ENCODE measurements at places on chromosomes 7 and 10. TPM values are rescaled to one million over a fixed set of nuclear protein-coding genes. Genes with fewer than 3 reads are reported as not detected.
A peak's percentile ranks its signal among the peaks of the same experiment; 100 is the strongest.

- no peaks in the 10 kb centered on the region for H3K4me1 ChIP-seq
- H3K27me3 ChIP-seq, result no peaks in the 10 kb centered on the region
- H3K4me3 ChIP-seq, result no peak overlapping the region
- H3K36me3 ChIP-seq, result no peaks in the 10 kb centered on the region
- no peak overlapping the region for H3K27ac ChIP-seq
- DNase-seq, result no peak
Measured at GRCh38 chr10:25498645-25499044, 323.8 kb downstream of the GPR158 start.

GRCh38 chr7:29596593-29597178 is 33.1 kb downstream of the PRR15 start:
- H3K36me3 ChIP-seq, result no peaks in the 10 kb centered on the region
- H3K27ac ChIP-seq, result no peak overlapping the region
- no peaks in the 10 kb centered on the region for H3K4me1 ChIP-seq
- H3K27me3 ChIP-seq, result no peaks in the 10 kb centered on the region
- DNase-seq, result peak; percentile 91

DNA sequence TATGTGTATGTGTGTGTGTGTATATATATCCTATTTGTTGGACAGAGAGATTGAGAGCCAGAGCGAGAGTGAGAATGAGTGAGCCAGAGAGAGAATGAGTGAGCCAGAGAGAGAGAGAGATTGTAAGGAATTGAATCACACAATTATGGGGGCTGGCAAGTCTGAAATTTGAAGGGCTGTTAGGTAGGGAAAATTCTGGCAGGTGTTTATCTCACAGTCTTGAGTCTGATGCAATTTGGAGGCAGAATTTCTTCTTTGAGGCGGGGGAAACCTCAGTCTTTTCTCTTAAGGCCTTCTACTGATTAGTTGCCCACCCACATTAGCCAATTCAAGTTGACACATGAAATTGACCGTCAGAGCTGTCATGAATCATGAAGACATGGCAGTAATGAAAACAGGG is 41.0 kb upstream of the WASL start:
- no peak for DNase-seq
- no peak overlapping the region for H3K27ac ChIP-seq
- H3K36me3 ChIP-seq, result no peaks in the 10 kb centered on the region

DNA sequence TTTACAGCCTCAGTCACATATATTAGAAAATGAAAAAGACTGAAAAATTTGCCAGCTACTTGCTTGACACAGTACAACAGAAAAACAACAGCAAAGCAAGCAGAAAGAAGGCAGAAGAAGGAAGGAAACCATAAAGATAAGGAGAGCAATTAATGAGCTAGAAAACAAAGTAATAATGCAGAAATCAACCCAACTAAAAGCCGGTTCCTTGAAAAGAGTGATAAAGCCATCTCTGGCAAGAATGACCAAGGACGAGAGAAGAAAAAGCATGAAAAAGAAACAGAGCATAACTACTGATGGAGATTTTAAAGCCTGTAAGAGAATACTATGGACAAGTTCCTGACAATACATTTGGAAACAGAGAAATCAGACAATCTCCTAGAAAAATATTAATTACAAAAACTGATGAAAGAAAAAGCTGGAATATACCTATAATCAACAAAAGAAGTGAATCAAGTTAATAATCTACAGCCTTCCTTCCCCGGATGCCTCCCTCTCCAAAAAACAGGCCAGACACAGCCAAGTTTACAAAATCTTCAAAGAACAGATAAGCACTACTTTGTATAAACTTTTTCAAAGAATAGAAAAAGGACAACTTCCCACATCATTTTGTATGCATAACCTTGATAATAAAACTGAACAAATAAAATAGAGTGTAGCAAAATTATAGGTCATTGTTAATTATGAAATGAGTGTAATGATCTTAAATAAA is 204.0 kb downstream of the BAMBI start:
- no peaks in the 10 kb centered on the region for H3K36me3 ChIP-seq
- H3K4me1 ChIP-seq, result peaks cover 15% of the 10 kb centered on the region
- DNase-seq, result no peak
- H3K27ac ChIP-seq, result no peak overlapping the region

DNA sequence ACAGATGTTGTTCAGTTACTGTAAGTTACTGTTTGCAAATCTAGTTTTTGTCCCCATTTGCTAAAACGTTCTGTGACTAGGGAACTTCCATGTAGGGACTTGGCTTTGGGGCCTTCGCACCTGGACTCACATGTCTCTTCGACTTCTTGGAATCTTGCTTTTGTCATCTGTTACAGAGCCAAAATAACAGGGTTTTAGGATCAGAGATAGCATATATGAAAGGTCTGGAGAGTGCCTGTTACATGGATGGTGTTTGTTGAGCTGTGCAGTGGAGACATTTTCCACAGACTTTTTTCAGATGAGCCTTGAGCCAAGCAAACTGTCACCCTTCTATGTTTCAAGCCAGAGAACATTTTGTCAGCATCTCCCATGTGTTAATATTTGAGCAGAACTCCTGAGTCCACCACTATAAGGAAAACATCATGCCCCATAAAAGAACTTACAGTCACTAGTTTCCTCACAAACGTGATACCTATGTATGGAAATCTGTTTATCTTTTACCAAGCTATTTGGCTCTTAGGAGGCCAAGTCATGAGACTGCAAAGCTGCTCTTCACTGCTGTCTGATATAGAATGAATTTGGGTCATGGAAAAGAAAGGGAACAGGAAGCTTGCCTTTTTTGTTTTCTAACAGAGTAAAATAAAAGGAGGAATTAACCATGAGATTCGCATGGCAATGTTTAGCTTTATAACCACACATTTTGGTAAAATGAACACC is 818.6 kb upstream of the IGFBP3 start:
- H3K4me1 ChIP-seq, result peaks cover 18% of the 10 kb centered on the region
- peak overlapping the region; percentile 48 for H3K27ac ChIP-seq
- no peak overlapping the region for H3K4me3 ChIP-seq
- no peaks in the 10 kb centered on the region for H3K36me3 ChIP-seq

The HNRNPH3 gene
- 81.8 TPM for total RNA-seq

GRCh38 chr7:73517241-73517995 is 4.7 kb downstream of the BAZ1B start:
- DNase-seq, result no peak
- peaks cover 32% of the 10 kb centered on the region for H3K4me1 ChIP-seq
- no peaks in the 10 kb centered on the region for H3K27me3 ChIP-seq
- H3K4me3 ChIP-seq, result no peak overlapping the region
- peaks cover 22% of the 10 kb centered on the region for H3K36me3 ChIP-seq
- H3K27ac ChIP-seq, result peak overlapping the region; percentile 36

GRCh38 chr7:115654384-115655214 is 376.0 kb downstream of the TFEC start:
- DNase-seq, result no peak
- no peaks in the 10 kb centered on the region for H3K36me3 ChIP-seq
- H3K27ac ChIP-seq, result no peak overlapping the region
- no peaks in the 10 kb centered on the region for H3K4me1 ChIP-seq

The MRC1 gene
- 21.9 TPM for total RNA-seq

The HOXA6 gene
- total RNA-seq, result not detected

All from esophagus muscularis mucosa (tissue), 4 donors.